Activated naive CD8-positive, alpha-beta T cell treated with anti-CD3 and anti-CD28 coated beads, Interleukin-2, amount 50 U/mL, for 24 hours (primary cell): ENCODE measurements at places on chromosomes 6 and 20.

DNA sequence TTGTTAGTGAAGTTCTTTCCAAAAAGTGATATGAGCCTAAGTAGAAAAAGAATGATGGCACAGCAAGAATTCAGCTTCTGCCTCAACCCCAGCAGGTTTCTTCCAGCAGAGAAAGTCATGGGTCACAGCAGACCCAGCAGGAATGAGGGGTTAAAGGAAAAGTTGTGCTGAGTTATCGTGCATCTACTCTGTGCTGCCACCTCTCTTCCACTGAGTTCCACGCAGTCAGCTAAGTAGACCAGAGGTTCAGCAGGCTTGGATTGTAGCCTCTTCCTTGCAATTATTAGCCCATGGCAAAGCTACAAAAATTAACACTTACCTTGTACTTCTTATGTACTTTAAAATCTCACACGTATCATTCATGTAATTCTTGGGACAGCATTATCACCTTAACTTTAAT is 510.8 kb downstream of the PTPRT start:
- no peak overlapping the region for H3K27ac ChIP-seq
- no peaks in the 10 kb centered on the region for H3K27me3 ChIP-seq
- no peak for DNase-seq
- H3K4me1 ChIP-seq = no peaks in the 10 kb centered on the region

- H3K4me3 ChIP-seq = no peak overlapping the region
- H3K27me3 ChIP-seq = no peaks in the 10 kb centered on the region
- H3K36me3 ChIP-seq = no peaks in the 10 kb centered on the region
- DNase-seq = no peak
- H3K4me1 ChIP-seq = no peaks in the 10 kb centered on the region
Measured at GRCh38 chr6:111941686-111942330, 68.6 kb upstream of the FYN start.

- peak overlapping the region; percentile 15 for H3K27ac ChIP-seq
- no peak for DNase-seq
- H3K4me3 ChIP-seq = no peak overlapping the region
- H3K36me3 ChIP-seq = peaks cover 23% of the 10 kb centered on the region
Measured at GRCh38 chr20:41179961-41180360, 42.6 kb downstream of the PLCG1 start.

DNA sequence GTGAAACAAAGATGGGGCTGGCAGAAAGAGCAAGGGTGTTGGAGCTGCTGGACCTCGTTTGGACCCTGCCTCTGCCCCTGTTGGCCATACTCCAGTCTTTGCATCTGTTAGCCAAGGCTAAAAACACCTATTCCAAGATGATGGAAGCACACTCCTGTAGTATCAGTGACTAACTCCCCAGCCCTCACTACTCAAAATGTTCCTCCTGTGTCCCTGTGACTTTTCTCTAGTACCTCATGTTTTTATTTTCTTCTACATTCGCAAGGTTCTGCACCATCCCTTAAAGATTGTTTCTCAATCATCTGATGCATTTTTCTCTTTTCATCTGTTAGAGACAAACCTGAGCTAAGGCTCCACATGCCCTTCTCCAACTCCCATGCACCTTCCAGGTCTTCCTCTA is 8.9 kb downstream of the PERP start:
- H3K4me1 ChIP-seq = no peaks in the 10 kb centered on the region
- DNase-seq = no peak
- no peak overlapping the region for H3K4me3 ChIP-seq
- peaks cover 8% of the 10 kb centered on the region for H3K27me3 ChIP-seq

- DNase-seq = no peak
- H3K36me3 ChIP-seq = no peaks in the 10 kb centered on the region
- no peaks in the 10 kb centered on the region for H3K27me3 ChIP-seq
- H3K4me3 ChIP-seq = no peak overlapping the region
- H3K4me1 ChIP-seq = peaks cover 23% of the 10 kb centered on the region
Measured at GRCh38 chr20:62505337-62506045, 29.7 kb upstream of the GATA5 start.

GRCh38 chr20:19901226-19901625 is 115.9 kb upstream of the NAA20 start:
- H3K4me3 ChIP-seq = no peak overlapping the region
- H3K27me3 ChIP-seq = peaks cover 8% of the 10 kb centered on the region
- H3K36me3 ChIP-seq = peaks cover 4% of the 10 kb centered on the region
- peaks cover 4% of the 10 kb centered on the region for H3K4me1 ChIP-seq
- H3K27ac ChIP-seq = no peak overlapping the region
- DNase-seq = no peak

DNA sequence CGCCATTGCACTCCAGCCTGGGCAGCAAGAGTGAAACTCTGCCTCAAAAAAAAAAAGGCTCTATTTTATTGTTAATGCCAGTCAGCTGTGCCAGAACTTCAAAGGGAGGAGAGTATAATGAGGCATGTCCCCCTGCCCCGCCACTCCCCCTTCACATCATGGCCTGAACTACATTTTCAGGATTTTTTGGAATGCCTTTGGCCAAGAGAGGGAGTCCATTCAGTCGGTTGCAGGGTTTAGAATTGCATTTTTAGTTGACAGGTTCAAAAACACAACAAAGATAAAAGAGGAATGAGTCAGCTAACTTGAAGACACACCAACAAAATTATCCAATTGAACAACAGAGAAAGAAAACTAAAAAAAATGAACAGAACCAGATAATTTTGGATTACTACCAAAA is 59.1 kb downstream of the CEP43 start:
- peaks cover 8% of the 10 kb centered on the region for H3K27me3 ChIP-seq
- H3K4me3 ChIP-seq = no peak overlapping the region
- DNase-seq = no peak
- no peaks in the 10 kb centered on the region for H3K36me3 ChIP-seq
- no peak overlapping the region for H3K27ac ChIP-seq
- peaks cover 23% of the 10 kb centered on the region for H3K4me1 ChIP-seq

DNA sequence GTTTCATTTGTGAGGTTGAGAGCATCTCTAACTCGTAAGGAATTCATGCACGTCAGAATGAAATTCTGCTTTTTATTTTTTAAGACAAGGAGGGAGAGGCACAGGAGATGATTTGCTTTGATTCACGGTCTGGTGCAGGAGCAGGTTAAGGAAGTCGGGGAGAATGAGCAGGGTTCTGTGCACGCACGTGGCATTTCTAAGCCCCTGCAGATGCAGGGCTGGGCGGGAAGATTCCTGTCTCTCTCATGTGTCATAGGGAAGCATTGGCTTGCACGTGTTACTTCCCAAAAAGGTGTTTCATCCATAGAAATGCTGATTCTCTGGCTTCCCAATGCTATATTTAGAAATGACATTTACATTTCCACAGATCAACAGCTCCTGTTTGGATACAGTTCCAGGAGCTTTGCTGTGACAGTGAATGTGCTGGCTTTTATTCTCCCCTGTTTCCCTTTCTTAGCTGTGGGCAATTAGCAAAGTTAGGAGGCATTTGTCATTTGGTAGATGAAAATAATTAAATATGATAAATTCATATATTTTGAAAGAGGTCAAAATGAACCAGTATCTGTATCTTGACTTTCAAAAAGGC is 119.7 kb upstream of the ZFP64 start:
- H3K27ac ChIP-seq = no peak overlapping the region
- no peaks in the 10 kb centered on the region for H3K27me3 ChIP-seq
- H3K4me1 ChIP-seq = peaks cover 23% of the 10 kb centered on the region
- no peak for DNase-seq
- H3K4me3 ChIP-seq = no peak overlapping the region

DNA sequence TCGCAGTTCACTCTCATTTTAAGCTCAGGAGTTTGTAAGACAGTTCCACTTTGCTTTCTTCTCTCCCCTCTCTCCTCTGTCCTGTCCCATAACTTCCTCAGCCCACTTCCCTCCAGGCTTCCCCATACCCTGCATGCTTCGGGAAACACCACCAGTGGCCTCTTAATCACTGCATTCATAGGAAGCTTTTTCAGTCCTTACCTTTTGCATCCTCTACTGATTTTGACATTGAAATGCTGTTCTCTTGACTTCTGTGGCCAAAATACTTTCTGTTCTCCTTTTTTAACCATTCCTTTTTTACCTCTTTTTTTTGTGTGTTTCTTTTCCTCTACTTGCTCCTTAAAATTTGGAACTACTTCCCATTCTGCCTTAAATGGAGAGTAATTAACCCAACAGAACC is 69.7 kb downstream of the HIVEP1 start:
- no peak overlapping the region for H3K4me3 ChIP-seq
- H3K36me3 ChIP-seq = peaks cover 10% of the 10 kb centered on the region
- no peak for DNase-seq
- H3K27ac ChIP-seq = peak overlapping the region; percentile 14
- peaks cover 48% of the 10 kb centered on the region for H3K4me1 ChIP-seq

DNA sequence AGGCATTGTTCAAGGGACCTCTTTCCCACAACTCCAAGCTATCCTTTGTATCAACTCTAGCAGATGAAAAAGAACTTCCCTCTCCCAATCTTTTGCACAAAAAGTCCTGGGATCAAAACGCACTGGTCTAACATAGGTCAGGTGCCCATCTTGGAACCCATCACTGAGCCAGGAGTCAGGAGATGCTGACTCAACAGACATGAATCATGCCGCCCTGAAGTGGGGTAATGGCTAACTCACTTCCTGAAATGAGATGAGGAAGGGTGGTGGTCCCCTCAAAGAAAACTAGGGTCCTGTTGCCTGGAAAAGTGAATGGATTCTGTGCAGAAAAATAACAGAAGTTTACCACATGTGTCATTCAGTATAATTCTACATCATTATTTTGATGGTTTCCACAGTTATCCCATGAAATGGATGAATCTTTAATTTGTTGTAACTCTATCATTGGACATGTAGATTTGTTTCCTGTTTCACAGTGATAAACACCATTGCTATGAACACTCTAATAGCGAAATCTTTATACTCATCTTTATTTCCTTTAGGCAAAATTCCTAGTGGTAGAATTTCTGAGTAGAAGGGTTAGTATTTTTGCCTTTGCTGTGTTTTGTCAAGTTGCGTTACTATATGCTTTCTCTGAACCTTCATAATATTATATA is 151.3 kb downstream of the SLC16A10 start:
- no peak overlapping the region for H3K27ac ChIP-seq
- H3K36me3 ChIP-seq = peaks cover 1% of the 10 kb centered on the region
- no peak overlapping the region for H3K4me3 ChIP-seq

- H3K4me1 ChIP-seq = no peaks in the 10 kb centered on the region
- no peak overlapping the region for H3K4me3 ChIP-seq
- peaks cover 3% of the 10 kb centered on the region for H3K27me3 ChIP-seq
- no peak overlapping the region for H3K27ac ChIP-seq
Measured at GRCh38 chr6:106959985-106960384, 14.5 kb downstream of the CD24 start.

- H3K36me3 ChIP-seq = no peaks in the 10 kb centered on the region
- no peaks in the 10 kb centered on the region for H3K4me1 ChIP-seq
- H3K27ac ChIP-seq = no peak overlapping the region
- no peak for DNase-seq
- no peaks in the 10 kb centered on the region for H3K27me3 ChIP-seq
- H3K4me3 ChIP-seq = no peak overlapping the region
Measured at GRCh38 chr6:34729631-34730470, 27.5 kb upstream of the SNRPC start.

- peaks cover 30% of the 10 kb centered on the region for H3K4me1 ChIP-seq
- peak overlapping the region; percentile 42 for H3K4me3 ChIP-seq
- peaks cover 40% of the 10 kb centered on the region for H3K36me3 ChIP-seq
- DNase-seq = no peak
Measured at GRCh38 chr20:13816757-13817156, 31.9 kb downstream of the NDUFAF5 start.

- peaks cover 31% of the 10 kb centered on the region for H3K4me1 ChIP-seq
- peak overlapping the region; percentile 35 for H3K27ac ChIP-seq
- H3K36me3 ChIP-seq = peaks cover 3% of the 10 kb centered on the region
- peaks cover 23% of the 10 kb centered on the region for H3K27me3 ChIP-seq
Measured at GRCh38 chr20:43975096-43975768, 60.6 kb downstream of the TOX2 start.

DNA sequence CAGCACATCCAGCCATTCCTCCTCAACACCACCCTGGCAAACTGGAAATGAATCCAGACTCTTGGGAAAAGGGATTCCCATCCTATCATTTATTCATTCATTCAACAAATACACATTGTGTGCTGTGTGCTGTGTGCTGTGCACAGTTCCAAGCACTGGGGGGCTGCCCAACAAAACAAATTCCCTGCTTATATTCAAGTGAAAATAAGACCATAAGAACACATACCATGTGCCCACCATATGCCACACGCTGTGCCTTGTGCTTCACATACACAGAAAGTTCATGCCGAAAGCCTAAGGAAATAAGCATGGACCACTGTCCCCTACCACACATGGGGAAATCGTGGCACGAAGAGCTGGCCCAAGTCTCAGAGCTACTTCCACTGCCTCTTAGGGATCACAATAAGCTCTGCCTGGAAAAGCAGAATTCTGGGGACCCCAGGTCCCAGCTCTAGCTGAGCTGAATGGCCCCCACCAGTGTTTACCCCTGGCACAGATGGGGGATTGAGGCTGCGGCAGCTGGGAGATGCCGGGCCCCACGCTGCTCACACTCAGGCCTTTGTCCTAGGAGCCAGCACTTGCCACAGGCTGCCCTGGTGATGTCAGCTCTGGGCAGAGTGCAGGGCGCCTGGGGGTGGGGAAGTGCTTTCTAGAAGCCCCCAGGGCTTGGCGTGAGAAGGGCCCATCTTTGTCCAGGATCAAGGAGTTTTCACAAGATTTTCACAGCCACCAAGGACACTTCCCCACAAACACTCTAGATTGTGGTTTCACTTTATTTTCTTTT is 99.6 kb downstream of the PREX1 start:
- DNase-seq = no peak
- H3K4me3 ChIP-seq = no peak overlapping the region
- peaks cover 53% of the 10 kb centered on the region for H3K4me1 ChIP-seq
- no peaks in the 10 kb centered on the region for H3K27me3 ChIP-seq
- peaks cover 47% of the 10 kb centered on the region for H3K36me3 ChIP-seq
- H3K27ac ChIP-seq = peak overlapping the region; percentile 45

- no peak overlapping the region for H3K4me3 ChIP-seq
- no peaks in the 10 kb centered on the region for H3K27me3 ChIP-seq
- no peak overlapping the region for H3K27ac ChIP-seq
- peaks cover 19% of the 10 kb centered on the region for H3K4me1 ChIP-seq
Measured at GRCh38 chr6:42896178-42896719, 16.8 kb downstream of the RPL7L1 start.

GRCh38 chr6:80403365-80403764 is 296.9 kb downstream of the BCKDHB start:
- DNase-seq = no peak
- H3K27ac ChIP-seq = no peak overlapping the region
- no peaks in the 10 kb centered on the region for H3K27me3 ChIP-seq
- H3K4me3 ChIP-seq = no peak overlapping the region

DNA sequence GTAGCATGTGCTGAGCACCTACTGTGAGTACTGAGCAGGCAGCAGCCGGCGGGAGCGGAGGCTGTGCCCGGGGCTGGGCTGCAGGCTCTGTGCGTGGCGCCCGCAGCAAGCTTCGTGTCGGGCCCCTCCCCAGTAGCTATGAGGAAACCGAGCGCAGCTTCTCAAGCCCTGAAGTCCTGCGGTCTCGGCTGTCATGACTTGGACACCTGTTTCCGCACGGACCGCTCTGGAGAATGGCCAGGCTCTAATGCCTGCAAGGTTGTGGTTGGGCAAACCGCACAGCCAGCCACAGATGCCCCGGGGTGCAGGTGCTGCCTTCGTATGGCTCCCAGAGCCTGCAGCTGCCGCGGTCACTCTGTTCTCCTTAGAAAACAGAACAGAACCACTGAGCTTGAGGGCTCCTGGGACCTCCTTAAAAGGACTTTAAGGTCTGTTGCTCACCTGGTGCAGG is 33.7 kb downstream of the PYGB start:
- peaks cover 10% of the 10 kb centered on the region for H3K36me3 ChIP-seq
- no peak overlapping the region for H3K27ac ChIP-seq
- H3K4me3 ChIP-seq = no peak overlapping the region
